ENCODE measurements at places on chromosomes 2 and 18.

DNA sequence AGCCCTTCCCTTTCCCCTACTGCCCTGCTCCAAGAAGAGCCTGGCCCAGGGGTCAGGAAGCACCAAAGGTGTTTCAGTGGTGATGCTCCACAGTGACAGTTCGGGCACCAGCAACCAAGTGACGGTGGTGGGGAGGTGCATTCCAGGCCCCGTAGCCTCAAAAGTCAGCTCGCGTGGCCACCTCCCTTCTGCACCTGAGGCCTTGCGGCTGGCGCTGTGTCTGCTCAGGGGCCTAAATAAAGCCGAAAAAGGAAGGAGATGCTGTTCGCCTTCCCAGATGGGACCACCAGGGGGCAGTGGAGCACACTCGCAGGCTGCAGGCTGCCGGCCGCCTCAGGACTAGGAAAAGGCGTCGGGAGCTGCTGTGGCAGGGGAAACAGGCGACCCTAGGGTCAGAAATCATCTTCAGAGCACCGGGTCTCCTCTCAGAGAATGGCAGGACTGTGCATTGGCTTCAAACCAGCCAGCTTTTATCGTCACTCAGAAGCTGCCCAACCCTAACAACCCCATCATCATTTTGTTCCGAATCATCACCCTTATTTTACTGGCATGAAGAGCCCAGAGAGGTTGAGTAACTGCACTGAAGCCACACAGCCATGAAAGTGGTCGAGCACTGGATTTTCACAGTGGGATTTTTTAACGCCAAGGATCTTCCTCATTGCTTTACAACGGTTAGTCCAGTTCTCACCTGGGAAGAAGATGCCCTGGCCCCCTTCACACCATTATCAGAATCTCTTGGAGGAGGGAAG lies 213.0 kb upstream of the CELF4 start:
- DNase-seq = peak; percentile 82

GRCh38 chr2:146077156-146077555 lies 1557.2 kb upstream of the ZEB2 start:
- no peak for DNase-seq

- DNase-seq = no peak
These were observed 4.5 kb downstream of the SCLY start for GRCh38 chr2:238065071-238065846.

DNA sequence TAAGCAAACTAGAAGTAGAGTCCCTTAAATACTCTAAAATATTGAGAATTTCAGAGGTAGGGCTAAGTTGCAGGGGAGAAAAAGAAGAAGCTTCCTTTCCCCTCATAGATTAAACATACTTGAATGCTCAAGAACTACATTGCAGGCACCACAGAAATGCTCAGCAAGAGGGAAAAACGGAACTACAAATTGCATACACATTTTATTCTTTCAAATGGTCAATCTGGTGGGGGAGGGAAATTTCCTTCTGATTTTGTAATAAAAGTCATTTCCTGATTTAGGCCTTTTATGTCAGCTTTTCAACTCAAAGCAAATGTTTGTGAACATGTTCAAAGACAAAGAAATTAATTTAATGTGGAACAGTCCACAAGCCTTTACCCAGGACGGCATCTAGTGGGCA lies 33.0 kb downstream of the FARSB start:
- DNase-seq = no peak

- DNase-seq = peak; percentile 19
These were observed 42.8 kb downstream of the ATOH8 start for GRCh38 chr2:85796341-85797262.

- no peak for DNase-seq
These were observed 215.7 kb downstream of the MCFD2 start for GRCh38 chr2:46699934-46700256.

GRCh38 chr2:152054593-152054992 lies 44.3 kb downstream of the CACNB4 start:
- DNase-seq = no peak

DNA sequence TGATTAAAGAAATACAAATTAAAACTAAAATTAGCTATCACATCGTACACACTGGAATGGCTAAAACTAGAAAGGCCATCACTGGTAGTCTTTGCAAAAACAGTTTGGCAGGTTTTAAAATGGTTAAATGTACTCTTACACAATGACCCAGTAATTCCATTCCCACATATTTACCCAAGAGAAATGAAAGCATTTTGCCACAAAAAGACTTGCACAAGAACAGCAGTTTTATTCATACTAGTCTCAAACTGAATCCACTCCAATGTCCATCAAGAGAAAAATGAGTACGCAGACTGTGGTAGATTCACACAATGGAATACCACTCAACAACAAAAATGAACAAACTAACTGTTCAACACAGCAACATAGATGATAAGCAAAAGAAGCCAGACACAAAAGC lies 29.1 kb downstream of the SP140L start:
- DNase-seq = no peak

GRCh38 chr2:61950571-61951315 lies 45.3 kb downstream of the COMMD1 start:
- no peak for DNase-seq

GRCh38 chr2:134391751-134392160 lies 137.9 kb downstream of the MGAT5 start:
- DNase-seq = no peak

DNA sequence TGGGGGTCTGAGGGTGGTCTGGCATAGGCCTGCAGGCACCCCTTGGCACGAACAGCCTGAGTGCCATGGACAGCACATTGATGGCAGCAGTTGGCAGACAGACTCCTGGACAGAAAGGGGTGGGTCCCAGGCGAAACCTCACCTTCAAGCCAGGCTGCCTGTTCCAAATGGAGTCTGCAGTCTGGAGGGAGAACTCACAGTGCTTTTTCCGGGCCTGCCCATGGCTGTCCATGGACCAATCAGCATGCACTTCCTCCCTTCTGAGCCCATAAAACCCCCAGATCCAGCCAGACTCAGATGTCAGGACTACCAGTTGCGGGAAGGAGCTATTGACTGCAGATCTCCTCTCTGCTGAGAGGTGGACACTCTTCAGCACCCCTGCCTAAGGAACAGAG lies 694.6 kb upstream of the ACVR2A start:
- no peak for DNase-seq

- no peak for DNase-seq
These were observed 53.6 kb downstream of the DPYSL5 start for GRCh38 chr2:26901326-26902183.

GRCh38 chr2:152825834-152826233 lies 107.4 kb downstream of the ARL6IP6 start:
- no peak for DNase-seq

- peak; percentile 68 for DNase-seq
These were observed 31.7 kb downstream of the PCARE start for GRCh38 chr2:29042561-29043075.

- no peak for DNase-seq
These were observed 379.6 kb downstream of the FBXO15 start for GRCh38 chr18:73768043-73768442.

GRCh38 chr18:49169037-49169521 lies 218.3 kb upstream of the SMAD7 start:
- DNase-seq = no peak

DNA sequence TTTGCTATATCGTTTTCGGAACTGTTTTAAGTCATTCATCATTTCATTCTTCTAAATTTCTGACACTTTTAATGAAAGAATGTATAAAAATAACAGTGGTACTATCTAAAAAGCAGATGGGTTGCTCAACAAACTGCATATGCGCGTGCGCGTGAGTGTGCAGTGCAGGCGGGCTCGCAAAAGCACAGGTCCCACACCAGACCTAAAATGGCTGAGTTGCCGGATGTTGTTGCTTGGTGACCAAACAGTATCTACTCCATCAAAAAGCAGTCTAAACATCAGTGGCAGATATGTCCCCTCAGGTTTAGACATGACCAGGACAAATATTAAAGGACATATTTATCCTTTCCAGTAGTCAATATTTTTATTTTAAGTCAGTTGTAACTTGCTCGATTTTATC lies 5.1 kb downstream of the NOL4 start:
- peak; percentile 85 for DNase-seq

DNA sequence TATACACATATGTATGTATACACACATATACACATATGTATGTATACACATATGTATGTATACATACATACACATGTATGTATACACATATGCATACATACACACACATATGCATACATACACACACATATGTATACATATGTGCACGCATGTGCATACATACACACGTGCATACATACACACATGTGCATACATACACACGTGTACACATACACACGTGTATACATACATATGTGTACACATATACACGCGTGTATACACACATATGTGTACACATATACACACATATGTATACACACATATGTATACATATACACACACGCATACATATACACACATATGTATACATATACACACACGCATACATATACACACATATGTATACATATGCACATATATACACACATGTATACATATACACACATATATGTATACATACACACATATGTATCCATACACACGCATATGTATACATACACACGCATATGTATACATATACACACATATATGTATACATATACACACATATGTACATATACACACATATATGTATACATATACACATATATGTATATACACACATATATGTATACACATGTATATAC lies 21.5 kb downstream of the NABP1 start:
- DNase-seq = no peak

DNA sequence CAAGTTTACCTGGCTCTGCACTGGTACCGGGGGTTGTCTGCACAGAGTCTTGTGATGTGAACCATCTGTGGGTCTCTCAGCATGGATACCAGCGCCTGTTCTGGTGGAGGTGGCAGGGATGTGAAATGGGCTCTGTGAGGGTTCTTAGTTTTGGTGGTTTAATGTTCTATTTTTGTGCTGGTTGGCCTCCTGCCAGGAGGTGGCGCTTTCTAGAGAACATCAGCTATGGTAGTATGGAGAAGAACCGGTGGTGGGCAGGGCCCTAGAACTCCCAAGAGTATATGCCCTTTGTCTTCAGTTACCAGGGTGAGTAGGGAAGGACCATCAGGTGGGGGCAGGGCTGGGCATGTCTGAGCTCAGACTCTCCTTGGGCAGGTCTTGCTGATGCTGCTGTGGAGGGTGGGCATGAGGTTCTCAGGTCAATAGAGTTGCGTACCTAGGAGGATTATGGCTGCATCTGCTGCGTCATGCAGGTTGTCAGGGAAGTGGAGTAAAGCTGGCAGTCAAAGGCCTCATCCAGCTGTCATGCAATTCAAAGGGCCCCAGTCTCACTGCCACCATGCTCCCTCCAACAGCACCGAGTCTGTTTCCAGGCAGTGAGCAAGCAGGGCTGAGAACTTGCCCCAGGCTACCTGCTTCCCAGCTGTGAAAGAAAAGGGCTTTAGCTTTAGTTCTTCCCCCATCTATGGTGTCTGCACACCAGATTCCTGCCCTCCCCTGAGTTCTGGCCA lies 278.0 kb downstream of the METTL4 start:
- DNase-seq = no peak

GRCh38 chr2:105546628-105546974 lies 147.8 kb upstream of the FHL2 start:
- DNase-seq = no peak

GRCh38 chr2:15858466-15858865 lies 81.9 kb upstream of the MYCN start:
- DNase-seq = no peak

DNA sequence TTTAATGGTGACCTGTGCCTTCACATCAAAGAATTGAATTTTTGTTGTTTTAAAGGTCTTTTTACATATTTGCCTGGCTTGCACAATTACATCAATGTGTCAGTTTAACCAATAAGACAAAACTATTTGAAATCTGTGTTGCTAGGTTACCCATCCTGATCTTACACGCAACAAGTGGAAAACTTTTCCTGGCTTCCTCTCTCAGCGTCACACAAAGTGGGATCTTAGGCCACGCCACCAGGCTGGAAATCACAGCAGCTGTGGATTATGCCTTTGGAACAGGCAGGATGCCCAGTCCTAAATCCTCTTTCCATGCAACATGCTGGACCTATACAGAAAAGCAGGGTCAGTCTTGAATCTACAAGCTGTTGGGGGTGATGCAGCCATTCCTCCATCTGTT lies 298.2 kb upstream of the HNRNPA3 start:
- no peak for DNase-seq

- DNase-seq = no peak
These were observed 297.0 kb downstream of the BCL2 start for GRCh38 chr18:63022429-63023022.

DNA sequence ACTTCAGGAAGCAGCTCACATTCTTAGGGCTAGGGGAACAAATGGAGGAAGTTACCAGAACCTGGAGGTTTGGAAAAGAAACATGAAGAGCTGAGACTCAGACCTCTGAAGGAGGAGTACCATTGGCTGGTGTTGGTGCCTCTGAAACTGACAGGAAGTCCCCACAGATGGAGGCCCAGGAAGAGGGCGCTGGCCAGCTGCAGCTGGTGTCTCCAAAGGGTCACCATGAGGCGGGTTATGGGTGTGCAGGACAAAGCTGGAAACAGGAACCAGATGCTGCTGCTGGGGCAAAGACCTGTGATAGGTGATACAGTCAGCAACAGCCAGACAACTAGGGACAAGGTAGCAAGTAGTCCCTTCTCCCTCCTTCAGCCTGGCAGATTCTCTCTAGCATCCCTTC lies 136.5 kb upstream of the SERPINE2 start:
- no peak for DNase-seq

GRCh38 chr18:78416853-78417252 lies 562.8 kb upstream of the SALL3 start:
- no peak for DNase-seq

- DNase-seq = no peak
These were observed 46.7 kb downstream of the NBEAL1 start for GRCh38 chr2:203061346-203061745.

DNA sequence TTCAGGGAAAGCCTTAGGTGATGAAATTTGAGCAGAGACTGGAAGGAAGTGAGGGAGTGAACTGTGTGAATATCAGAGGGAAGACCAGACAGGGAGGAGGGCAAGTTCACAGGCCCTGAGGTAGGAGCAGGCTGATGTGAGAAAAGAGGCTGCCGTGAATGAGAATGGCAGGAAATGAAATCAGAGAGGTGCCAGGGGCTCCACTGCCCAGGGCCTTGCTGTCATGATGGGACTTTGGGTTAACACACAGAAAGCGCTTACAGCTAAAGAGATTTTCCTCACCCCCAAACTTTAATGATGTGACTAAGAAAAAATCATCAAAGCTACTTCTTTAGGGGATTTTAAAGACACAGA lies 53.8 kb downstream of the MARCHF4 start:
- no peak for DNase-seq

Measured in SK-N-DZ (cell line).